Stimulated activated CD4-positive, alpha-beta T cell treated with anti-CD3 and anti-CD28 coated beads, Interleukin-1b, Interleukin-23, amount 100 ng/mL, for 1 hour (primary cell): ENCODE measurements at places on chromosomes 11 and 22.

DNA sequence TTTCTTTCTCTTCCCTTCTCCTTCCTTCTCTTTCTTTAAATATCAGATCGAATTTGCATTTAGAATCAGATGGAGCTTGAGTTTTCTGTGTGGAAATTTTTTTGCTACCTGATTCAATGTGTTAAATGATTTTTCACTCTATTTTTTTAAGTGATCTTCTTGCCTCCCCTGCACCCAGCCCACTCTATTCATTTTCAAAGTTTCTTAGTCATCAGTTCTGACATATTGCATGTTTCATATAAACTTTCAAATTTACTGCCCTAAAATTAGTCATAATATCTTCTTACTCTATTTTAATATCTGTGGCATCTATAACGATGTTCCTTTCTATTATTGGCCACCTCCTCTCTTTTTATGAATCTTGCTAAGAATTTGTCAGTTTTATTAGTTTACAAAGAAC is 69.1 kb downstream of the MTNR1B start:
- DNase-seq = no peak

- no peak for DNase-seq
Measured at GRCh38 chr11:35390737-35391682, 28.3 kb downstream of the SLC1A2 start.

DNA sequence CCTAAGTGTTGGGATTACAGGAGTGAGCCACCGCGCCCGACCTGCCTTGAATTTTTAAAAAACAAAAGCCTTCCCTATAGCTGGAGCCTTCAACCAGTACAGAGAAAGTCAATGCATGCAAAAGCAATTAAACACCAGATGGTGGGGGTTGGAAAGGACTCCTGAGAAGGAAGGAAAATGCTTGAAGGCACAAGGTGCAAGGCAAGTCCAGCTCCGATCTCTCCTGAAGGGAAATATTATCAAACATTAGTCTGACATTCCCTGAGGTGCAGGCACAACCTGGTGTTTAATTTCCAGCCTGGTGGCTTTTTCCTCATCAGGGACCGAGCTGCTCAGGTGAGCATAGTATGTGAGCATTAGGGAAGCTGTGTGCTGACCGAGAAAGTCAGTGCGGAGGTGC is 12.9 kb upstream of the RAPSN start:
- no peak for DNase-seq

- DNase-seq = no peak
Measured at GRCh38 chr11:95711162-95711944, 78.2 kb downstream of the FAM76B start.

DNA sequence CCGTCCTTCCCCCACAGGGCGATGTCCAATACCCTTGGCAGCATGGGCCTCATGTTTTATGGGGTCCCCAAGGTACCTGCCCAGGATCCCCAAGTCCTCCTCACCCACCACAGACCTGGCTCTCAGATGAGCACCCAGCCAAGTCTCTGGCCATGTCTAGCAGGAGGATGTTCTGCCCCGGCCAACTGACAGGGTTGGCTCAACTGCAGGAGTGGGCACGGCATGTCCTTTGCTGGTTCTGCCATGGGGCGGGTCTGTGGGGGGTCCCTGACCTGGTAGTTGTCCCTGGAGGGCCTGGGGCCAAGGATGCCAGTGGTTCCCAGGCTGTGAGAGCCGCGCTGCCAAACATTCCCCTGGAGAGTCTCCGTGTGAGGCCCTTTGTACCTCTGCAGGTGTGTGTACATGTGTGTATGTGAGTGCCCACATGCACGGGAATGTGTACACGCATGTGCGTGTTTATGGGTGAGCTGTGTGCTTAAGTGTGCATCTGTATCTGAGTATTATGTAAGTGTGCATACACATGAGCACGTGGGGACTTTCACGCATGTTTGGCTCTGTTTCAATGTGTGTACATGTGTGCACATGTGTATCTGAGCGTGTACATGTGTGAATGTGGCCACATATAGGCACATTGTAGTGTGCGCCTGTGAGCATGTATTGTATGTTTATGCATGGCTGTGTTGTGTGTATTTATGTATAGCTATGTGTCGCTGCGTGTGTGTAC is 85.5 kb downstream of the KCNQ1 start:
- DNase-seq = no peak
